Left cardiac atrium (tissue), 4 donors: ENCODE measurements at places on chromosomes 12 and 14. TPM values are rescaled to one million over a fixed set of nuclear protein-coding genes. Genes with fewer than 3 reads are reported as not detected.

ZC2HC1C gene
- total RNA-seq = 7.5 TPM

FOXN4 gene
- not detected for total RNA-seq

PIWIL1 gene
- not detected for total RNA-seq

SLC35F4 gene
- total RNA-seq = not detected

ADAM21 gene
- total RNA-seq = 0.10 TPM

PLA2G1B gene
- total RNA-seq = not detected

GRCh38 chr12:102564026-102564425 is 83.7 kb upstream of the IGF1 start:
- no peak for DNase-seq

DNA sequence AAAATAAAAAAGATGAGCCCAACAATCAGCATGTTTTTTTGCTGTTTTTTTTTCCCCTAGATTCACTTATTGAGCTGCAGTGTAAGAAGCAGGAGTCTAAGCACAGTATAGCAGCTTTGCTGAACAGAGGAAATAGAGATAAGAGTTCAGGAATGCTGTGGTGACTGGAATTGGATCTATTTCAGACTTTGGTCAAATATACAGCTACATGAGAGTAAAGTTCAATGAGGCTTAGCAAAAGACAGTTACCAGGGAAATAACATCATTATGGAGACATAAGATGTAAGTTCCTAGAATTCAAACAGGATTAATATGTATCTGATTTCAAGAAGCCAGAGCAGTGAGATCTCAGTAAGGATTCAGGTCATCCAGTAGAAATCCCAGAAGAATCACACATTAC is 613.0 kb downstream of the RPS29 start:
- DNase-seq = no peak

GRCh38 chr14:63672417-63673180 is 30.9 kb upstream of the WDR89 start:
- no peak for DNase-seq

DNA sequence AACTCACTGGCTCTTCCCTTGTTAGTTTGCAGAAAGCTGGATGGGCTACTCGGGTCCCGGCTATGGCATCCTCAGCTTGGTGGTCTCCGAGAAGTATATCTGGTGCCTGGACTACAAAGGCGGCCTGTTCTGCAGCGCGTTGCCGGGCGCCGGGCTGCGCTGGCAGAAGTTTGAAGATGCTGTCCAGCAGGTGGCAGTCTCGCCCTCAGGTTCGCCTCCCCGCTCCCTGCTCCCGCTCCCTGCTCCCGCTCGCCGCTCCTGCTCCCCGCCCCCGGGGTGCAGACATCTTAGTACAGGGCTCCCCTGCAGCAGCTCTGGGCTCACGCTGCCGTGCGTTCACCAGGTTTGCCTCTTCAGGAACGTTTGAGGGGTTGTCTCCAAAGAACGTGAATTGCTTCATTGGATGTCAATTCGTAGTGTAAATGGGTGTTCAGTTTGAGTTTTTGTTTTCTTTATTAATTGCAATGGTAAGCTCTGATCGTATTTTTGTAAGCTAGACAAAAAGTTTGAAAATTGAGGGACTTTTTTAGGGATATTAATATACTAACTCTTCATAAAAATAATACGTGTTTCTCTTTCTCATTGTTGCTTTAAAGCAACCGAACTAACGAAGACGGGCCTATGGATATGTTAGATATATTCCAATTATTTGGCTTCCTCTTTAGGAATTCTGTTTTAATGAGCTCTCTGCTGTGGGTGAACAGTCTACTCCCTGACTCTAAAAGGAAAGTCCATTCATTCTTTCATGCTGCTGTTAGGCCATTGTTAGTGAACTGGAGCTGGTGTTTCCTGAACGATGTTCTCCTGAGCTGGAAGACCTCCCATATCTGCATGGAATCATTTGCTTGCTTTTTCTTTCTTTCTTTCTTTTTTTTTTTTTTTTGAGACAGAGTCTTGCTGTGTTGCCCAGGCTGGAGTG is 71.3 kb downstream of the ANKRD9 start:
- DNase-seq = peak; percentile 90

GRCh38 chr14:88551094-88551870 is 3.5 kb downstream of the PTPN21 start:
- DNase-seq = peak; percentile 87

GRCh38 chr14:51394804-51395203 is 154.8 kb downstream of the TMX1 start:
- no peak for DNase-seq

DNA sequence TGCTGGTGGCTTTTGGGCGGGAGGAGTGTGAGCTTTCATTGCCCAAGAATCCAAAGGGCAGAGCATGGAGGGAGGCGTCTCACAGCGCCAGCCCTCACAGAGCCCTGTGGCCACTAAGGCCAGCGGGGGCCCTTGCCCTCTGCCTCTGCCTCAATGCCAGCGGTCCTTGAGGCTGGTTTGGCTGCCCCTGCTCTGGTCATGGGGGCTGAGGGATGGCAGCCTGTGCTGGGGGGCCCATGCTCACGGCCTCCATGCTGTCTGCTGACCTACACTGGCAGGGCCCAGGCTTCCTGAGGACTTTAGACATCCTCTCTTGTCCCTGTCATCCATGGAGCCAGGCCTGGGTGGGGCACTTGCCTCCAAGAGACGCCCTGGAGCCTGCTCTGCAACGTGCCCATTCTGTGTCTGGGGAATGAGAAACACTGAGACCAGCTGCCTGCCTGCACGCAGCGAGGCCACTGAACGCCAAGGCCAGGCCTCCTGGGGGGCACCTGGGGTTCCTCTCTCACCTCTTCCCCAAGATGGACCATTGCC is 143.4 kb downstream of the KIF26A start:
- DNase-seq = peak; percentile 12

- DNase-seq = no peak
Observed at GRCh38 chr12:127421614-127422013, 845.4 kb upstream of the TMEM132C start.

- DNase-seq = no peak
Observed at GRCh38 chr14:61219673-61220072, 61.5 kb downstream of the TMEM30B start.
